ENCODE measurements at places on chromosomes 2 and 18.

GRCh38 chr2:217941886-217942728 lies 60.7 kb downstream of the TNS1 start:
- DNase-seq, result no peak

- DNase-seq, result no peak
Measured at GRCh38 chr2:105590780-105591660, 153.7 kb upstream of the NCK2 start.

DNA sequence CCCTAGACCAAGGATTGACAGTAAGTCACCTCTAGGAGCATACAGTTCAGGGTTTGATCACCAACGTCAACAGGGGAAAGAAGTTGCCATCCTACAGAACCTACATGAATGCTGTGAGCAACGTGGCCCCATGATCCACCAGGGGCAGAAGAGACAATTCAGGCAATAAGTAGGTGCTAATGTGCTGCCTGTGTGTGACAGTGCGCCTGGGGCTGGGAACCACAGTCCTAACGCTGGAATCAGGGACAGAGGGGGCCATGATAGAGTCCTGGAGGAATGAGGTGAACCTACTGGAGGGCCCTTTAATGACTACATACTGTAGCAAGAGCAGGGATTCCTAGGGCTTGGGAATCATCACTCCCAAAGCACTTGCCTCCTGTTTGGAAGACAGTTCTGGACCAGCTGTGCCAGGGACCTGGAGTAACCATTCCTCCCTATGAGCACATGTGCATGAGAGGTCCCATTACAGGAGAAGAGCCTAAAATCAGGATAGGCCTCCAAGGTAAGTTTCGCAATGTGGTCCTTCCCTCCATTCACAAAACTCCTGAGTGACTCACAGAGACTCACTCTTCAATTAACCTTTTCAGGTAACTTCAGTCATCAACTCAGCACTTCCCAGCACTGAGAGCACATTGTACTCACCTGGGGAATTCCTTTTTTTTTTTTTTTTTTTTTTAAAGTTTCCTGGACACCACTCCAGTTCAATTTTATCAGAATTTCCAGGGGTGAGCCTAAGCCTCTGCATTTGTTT lies 214.0 kb downstream of the TMEM163 start:
- DNase-seq, result no peak

GRCh38 chr2:103288696-103289095 lies 526.9 kb downstream of the TMEM182 start:
- no peak for DNase-seq
